SJSA1 (cell line): ENCODE measurements at places on chromosomes 11 and 22. TPM values are rescaled to one million over a fixed set of nuclear protein-coding genes. Genes with fewer than 3 reads are reported as not detected.

DNA sequence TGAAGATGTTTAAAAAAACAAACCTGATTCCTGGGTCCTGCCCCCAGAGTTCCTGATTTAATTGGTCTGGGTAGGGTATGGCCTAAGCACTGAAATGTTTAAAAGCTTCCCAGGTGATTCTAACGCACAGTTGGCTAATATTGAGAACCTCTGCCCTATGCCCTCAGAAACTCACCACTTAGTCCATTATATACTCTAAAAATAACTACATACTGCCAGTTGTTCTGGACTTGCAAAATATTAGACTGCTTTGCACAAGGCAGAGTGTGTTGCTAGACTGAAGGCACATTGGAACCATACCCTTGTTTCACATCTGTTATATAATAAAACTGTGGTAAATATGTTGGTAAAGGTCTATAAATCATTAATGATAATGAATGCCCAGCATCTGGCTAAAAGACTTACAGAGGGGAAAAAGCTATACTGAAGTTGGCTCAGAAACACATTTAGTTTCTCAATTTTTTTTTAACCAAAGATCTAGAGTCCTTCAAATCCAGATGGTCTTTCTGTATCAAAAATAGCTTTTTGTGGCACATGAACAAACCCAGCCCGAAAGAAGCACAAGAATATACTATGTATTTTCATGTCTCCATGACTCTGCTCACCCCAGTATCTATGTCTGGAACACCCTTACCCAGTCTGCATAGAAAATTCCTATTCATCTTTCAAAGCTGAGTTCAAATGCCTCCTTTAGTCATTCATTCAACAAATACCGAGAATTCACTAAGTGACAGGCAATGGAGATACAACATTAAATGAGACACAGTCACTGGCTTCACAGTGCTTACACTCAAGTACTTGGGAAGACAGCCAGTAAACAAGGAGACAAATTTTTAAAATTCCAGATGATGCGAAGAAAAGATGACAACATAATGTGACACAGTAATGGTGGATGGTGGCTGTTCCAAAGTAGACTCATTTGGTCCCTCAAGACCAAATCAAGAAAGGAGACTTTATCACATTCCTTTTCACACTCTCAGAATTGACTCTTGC, 44.1 kb downstream of the RBFOX2 start:
- H3K27me3 ChIP-seq, result no peaks in the 10 kb centered on the region
- H3K27ac ChIP-seq, result no peak overlapping the region
- H3K4me3 ChIP-seq, result no peak overlapping the region
- no peaks in the 10 kb centered on the region for H3K4me1 ChIP-seq
- no peak for DNase-seq

- no peaks in the 10 kb centered on the region for H3K4me1 ChIP-seq
- peaks cover 13% of the 10 kb centered on the region for H3K27me3 ChIP-seq
- no peak overlapping the region for H3K4me3 ChIP-seq
- DNase-seq, result no peak
- no peaks in the 10 kb centered on the region for H3K36me3 ChIP-seq
- H3K27ac ChIP-seq, result no peak overlapping the region
These were observed 295.9 kb downstream of the MIAT start for GRCh38 chr22:26953012-26953883.

GRCh38 chr11:123753110-123753509, 1.2 kb downstream of the OR6X1 start:
- no peaks in the 10 kb centered on the region for H3K36me3 ChIP-seq
- H3K4me3 ChIP-seq, result no peak overlapping the region
- DNase-seq, result no peak
- H3K27me3 ChIP-seq, result no peaks in the 10 kb centered on the region
- no peak overlapping the region for H3K27ac ChIP-seq
- H3K4me1 ChIP-seq, result no peaks in the 10 kb centered on the region

- no peaks in the 10 kb centered on the region for H3K36me3 ChIP-seq
- H3K4me1 ChIP-seq, result no peaks in the 10 kb centered on the region
- H3K27me3 ChIP-seq, result no peaks in the 10 kb centered on the region
- H3K4me3 ChIP-seq, result no peak overlapping the region
- no peak overlapping the region for H3K27ac ChIP-seq
- DNase-seq, result no peak
These were observed 33.5 kb downstream of the POU2AF3 start for GRCh38 chr11:111331711-111332479.

Gene NCF4
- not detected in 2 replicates for total RNA-seq

Gene RTN4RL2
- total RNA-seq, result not detected in 2 replicates

Gene CALCA
- total RNA-seq, result not detected in 2 replicates
